ENCODE measurements at places on chromosomes 13 and 19.
A peak's percentile ranks its signal among the peaks of the same experiment; 100 is the strongest.

DNA sequence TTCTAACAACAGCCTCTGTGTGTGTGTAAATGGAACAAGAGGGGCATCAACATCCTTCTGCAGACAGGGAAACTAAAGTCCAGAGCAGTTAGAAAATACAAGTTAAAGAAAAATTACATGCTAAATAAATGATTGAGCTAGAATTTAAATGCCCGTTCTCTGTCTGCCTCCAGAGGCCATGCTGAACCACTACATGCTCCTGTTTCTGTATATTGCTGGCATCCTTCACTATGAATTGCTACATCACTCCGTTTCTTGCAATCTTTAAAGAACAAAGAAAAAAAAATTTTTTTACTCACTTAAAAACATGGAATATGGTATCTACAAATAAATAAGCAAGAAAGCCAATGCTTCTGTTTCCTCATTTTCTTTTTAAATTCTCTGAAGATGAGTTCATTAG is 47.9 kb downstream of the DCT start:
- DNase-seq = no peak

DNA sequence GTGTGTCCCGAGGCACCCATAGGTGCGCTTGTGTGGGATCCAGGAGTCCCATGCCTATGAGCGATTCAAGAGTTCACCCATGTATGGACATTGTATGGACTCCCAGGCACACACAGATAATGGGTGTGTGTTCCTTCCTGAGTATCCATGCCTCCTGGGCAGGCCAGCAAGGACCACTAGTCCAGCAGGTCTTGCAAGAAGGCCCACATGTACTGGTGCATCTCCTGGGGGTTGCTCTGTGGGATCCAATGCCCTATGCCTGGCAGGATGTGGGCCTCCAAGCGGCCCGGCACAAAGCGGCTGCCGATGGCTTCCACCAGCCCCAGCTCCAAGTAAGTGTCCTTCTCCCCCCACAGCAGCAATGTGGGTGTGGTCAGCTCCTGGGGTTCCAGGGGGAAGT is 5.0 kb downstream of the EPHX3 start:
- no peak for DNase-seq

DNA sequence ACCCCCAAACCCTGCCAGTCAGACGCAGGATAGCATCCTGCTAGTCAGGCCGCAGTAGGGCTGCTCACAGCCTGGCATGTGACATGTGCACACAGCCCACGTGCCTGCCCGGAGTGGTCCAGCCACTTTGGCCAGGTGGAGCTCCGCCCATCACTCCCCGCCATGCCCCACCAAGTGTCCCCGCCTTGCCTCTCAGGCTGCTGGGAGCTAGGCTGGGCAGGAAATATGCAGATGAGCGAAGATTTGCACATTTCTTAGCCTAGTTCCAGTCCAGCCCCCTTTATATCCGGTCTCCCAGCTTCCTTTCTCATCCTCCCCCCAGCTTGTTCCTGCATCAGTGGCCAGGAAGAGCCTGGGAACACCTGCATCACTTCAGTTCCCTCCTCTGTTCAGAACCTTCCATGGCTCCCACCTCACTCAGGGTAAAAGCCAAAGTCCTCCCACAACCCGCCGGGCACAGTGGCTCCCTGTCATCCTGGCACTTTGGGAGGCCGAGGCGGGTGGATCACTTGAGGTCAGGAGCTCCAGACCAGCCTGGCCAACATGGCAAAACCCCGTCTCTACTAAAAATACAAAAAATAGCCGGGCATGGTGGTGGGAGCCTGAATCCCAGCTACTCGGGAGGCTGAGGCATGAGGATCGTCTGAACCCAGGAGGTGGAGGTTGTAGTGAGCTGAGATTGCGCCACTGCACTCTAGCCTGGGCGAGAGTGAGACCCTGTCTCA is 2.3 kb upstream of the DOCK6 start:
- DNase-seq = no peak

GRCh38 chr13:110107568-110108347 is 199.2 kb downstream of the COL4A1 start:
- no peak for DNase-seq

- DNase-seq = no peak
Observed at GRCh38 chr13:46057256-46058015, 4.9 kb upstream of the ZC3H13 start.

DNA sequence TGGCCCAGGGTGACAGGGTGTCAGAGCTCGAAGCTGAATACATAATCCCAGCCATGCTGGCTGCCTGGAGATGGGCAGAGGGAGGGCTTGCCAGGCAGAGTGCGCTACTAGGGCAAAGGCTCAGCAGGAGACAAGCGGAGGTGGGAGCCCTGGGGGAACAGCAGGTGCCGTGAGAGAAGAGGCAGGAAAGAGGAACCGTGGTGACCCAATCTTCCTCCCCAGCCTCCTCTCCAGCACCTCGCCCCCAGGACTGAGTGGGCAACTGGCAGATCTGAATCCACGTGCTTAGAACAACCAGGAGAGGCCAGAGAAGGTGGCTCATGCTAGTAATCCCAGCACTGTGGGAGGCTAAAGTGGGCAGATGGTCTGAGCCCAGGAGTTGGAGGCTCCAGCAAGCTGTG is 11.0 kb upstream of the CCL25 start:
- no peak for DNase-seq

DNA sequence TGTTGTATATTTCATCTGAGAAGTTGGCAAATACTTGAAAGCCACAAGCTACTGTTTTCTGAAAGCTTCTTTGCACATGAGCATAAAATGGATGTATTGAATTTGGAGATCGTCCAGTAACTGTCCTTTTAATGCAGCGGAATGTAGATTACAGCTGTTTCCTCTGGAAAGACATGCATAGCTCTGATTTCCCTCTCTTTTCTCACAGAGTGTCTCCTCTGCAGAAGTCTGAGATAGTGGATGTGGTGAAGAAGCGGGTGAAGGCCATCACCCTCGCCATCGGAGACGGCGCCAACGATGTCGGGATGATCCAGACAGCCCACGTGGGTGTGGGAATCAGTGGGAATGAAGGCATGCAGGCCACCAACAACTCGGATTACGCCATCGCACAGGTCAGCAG is 283.0 kb downstream of the SHISA2 start:
- DNase-seq = peak; percentile 58

- DNase-seq = no peak
Observed at GRCh38 chr13:43546251-43546650, 240.5 kb downstream of the ENOX1 start.

DNA sequence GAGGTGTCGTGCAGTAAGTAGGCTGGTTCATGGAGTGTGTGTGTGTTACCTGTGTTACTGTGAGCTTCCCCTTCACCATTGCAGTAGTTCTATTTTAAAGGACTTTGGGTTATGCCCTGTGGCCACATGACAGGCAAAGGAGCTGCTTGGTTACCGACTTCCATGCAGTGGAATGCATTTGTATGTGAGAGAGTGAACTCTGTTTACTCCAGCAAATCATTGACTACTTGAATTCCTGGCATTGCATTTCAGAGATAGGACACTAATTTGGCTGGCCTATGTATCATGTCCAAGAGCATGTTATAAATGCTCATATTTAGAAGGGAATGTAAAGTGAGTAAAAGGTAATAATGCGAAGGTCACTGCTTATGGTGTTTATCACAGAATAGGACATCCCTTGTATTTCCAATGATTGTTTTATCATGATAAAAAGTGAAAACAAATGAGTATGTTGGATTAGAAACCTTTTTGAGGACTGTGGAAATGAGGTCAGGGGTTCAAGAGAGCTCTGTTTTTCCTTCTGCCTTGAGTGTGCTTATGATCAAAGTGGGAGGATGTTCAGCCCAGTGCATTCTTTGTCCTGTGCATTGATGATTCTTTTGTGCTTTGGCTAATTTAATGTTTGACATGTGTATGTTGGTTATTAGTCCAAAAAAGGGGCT is 156.5 kb downstream of the LMO7 start:
- DNase-seq = no peak

DNA sequence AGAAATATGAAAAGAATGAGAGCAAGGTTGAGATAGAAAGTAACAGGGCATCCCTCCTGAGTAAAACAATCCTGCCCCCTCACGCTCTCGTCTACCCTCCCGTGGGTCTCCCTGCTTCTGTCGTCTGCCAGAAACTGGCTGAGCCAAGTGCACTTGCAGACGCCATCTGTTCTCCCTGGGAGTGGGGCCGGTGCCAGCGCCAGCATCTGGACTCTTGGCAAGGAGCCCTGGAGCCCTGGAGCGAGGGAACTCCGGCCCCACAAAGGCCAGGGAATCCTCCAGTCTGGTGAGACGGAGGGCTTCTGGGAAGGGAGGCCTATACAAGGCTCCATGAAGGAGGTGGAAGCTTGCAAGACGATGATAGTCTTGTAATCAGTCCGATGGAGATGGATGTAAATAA is 2.3 kb upstream of the TMEM91 start:
- DNase-seq = peak; percentile 86

DNA sequence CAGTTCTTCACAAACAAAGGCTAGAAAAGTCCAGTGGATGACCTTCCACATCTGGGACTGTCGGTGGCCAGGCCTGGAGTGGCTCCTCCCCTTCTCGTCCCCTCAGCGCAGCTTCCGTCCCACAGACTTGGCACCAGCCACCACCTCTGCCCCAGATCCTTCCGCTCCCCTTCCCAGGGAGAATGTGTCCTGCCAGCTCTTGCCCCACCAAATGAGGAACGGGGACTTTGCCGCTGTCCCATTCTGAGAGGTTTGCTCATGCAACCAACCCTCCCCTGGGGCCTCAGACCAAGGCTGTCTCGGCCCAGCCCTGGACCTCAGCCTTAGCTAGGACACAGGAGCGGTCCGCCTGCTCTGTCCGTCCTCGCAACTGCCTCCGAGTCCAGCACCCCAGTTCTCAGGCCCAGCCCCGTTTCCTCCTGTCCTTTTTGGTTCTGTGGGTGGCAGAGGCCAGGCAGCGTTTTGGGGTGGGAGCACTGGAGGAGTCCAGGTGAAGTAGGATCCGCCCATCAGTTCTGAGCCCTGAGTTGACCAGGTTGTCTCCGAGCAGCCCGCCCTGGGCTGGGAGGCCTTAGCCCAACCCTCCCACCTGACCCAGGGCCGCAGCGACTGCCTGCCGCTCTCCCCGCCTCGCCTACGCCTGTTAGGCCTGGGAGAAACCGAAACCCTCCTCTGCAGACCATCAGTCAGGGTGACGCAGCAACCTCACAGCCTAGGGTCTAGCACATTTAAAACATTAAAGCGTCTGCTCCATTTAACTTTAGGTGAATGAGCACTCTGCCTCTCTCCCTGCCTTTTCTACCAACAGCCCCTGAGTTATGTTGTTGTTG is 284.3 kb downstream of the FOXO1 start:
- no peak for DNase-seq
